ENCODE measurements at places on chromosomes 2 and 18.

DNA sequence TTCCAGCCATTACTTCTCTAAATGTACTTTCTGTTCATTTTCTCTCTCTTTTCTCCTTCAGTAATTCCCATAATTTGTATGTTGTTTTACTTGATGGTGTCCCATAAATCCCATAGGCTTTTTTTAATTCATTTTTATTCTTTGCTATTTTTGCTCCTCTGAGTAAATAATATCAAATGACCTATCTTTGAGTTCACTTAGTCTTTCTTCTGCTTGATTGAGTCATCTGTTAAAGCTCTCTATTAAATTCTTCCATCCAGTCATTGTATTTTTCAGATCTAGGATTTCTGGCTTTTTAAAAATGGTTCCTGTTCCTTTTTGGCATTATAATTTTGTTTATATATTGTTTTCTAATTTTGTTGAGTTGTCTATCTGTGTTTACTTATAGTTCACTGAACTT, 13.5 kb downstream of the SP100 start:
- no peak for DNase-seq

DNA sequence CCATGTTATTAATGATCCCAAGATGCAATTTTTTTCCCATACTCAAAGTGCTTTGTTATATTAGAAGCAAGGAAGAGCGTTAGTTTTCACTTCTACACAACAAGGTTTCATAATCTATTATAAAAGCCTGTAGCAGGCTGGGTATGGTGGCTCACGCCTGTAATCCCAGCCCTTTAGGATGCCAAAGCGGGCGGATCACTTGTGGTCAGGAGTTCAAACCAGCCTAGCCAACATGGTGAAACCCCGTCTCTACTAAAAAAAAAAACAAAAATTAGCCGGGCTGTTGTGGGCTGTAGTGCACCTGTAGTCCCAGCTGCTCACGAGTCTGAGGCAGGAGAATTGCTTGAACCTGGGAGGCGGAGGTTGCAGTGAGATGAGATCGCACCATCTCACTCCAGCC, 19.0 kb upstream of the SERPINB2 start:
- no peak for DNase-seq

GRCh38 chr18:33316146-33316587, 124.4 kb downstream of the CCDC178 start:
- no peak for DNase-seq

- no peak for DNase-seq
These were observed 111.8 kb upstream of the STON1 start for GRCh38 chr2:48417856-48418838.

DNA sequence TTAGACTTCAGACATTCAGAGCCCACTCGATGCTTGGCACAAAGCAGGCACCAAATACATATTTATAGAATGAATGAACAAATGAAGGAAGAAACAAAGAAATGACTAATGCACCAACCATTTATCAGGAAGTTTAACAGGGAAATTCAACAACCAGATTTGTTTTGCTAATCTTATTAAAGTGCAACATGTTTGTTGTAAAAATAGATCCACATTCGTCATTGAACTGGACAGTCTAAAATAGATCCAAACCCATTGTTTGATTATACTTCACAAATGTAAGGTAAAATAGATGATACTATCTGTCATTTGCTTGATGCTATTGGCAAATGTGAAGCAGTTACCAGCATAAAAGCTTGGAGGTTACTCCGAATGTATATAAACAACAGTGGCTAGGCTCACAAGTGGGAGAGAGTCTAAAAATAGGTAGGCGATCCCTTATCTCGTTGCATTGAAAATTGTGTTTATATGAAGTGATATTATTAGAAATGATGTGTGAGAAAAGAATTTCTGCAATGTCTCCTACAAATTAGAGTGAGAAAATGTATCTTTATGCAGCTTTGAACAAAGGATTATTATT, 246.2 kb downstream of the NEDD4L start:
- no peak for DNase-seq

- no peak for DNase-seq
These were observed 151.0 kb upstream of the DAPL1 start for GRCh38 chr2:158644139-158644538.

- no peak for DNase-seq
These were observed 496.7 kb upstream of the MYT1L start for GRCh38 chr2:2827761-2828221.

GRCh38 chr2:135826544-135826943, 10.4 kb downstream of the LCT start:
- no peak for DNase-seq

- DNase-seq = no peak
These were observed 47.7 kb downstream of the HIBCH start for GRCh38 chr2:190271783-190272456.

GRCh38 chr2:239934571-239935171, 90.5 kb downstream of the NDUFA10 start:
- DNase-seq = peak; percentile 73

GRCh38 chr2:233133239-233133638, 73.1 kb downstream of the INPP5D start:
- no peak for DNase-seq

DNA sequence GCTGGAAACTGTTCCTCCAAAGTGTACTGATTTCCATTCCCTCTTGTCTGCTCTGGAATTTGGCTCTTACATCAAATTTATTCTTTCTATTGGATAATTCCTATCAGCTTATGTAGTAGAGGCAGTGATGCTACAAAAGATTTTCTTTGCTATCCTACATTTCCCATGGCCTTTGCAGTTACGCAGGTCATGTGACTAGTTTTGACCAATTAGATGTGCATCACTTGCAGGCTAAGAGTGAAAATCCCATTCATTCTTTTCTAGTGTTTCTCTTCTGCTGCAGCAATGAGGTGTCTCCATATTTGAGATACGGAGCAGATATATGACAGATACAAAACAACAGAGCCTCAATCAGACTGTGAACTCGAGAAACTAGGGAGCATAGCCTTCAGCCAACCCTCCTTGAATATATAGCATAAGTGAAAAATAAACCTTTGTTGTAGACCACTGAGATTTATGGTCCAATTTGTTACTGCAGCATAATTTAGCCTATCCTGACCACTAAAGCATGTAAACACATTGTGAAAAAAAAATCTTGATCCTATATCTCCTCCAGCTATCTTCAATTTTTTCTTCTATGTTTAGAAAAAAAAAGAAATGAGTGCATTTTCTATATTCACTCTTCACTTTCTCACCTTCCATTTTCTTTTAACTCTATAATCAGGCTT, 102.0 kb downstream of the HNMT start:
- no peak for DNase-seq

DNA sequence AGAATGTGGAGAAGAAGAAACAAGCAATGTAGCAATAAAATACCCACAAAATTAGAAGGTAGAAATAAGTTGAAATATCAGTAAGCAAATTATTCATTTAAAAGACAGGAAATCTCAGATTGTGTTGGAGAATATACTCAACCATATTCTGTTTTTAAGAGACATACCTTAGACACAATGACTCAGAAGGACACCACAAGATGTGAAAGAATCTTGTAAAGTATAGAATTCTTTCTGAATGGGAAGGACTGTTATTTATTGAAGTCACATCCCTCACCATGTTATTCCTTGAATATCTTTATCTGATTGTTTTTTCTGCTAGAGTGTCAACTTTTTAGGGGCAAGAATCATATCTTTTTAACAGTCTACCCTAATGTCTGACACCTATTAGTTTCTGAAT, 50.4 kb downstream of the CTAGE1 start:
- no peak for DNase-seq

GRCh38 chr2:240567137-240567871, 980 bp upstream of the RNPEPL1 start:
- peak; percentile 64 for DNase-seq

- no peak for DNase-seq
These were observed 67.9 kb downstream of the PPP4R1 start for GRCh38 chr18:9546468-9546867.

GRCh38 chr18:65057439-65058083, 693.3 kb upstream of the CDH7 start:
- DNase-seq = no peak

DNA sequence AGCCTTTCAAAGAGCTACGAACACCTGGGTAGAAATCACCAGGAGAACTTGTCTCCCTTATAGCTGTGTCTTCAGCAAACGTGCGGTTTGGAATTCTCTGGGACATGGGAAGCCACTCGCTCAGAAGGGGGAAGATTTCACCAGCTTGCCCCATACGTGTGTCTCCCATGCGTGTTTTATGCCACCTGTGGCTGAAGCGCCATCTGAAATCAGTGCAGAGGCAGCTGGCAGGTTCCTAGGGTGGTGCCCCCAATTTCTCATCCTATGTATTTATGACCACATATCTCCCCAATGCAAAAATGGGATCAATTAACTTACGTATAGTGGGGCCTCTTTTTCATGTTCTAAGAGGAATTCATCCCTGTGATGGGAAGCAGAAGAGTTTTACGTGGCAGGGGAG, 81.6 kb downstream of the TPO start:
- no peak for DNase-seq

- DNase-seq = no peak
These were observed 33.7 kb upstream of the IL1R2 start for GRCh38 chr2:101958061-101958460.

DNA sequence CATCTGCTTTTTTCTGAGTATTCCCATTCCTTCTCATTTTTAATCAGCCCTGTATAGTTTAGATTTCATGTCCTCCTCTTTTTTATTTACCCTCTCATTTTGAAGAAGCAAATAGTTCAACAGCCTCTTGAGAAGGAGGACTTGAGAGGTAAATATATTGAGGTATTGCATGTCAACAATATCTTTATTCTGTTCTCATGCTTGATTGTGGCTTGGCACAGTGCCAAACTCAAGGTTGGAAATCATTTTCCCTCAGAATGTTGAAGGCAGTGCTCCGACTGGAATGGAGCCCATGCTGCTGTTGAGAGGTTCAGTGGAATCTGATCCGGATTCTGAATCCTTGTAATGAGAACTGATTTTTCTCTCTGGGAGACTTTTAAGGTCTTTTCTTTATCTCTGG, 31.0 kb upstream of the GALNT3 start:
- no peak for DNase-seq

- no peak for DNase-seq
These were observed 55.5 kb upstream of the EML6 start for GRCh38 chr2:54667726-54668650.

DNA sequence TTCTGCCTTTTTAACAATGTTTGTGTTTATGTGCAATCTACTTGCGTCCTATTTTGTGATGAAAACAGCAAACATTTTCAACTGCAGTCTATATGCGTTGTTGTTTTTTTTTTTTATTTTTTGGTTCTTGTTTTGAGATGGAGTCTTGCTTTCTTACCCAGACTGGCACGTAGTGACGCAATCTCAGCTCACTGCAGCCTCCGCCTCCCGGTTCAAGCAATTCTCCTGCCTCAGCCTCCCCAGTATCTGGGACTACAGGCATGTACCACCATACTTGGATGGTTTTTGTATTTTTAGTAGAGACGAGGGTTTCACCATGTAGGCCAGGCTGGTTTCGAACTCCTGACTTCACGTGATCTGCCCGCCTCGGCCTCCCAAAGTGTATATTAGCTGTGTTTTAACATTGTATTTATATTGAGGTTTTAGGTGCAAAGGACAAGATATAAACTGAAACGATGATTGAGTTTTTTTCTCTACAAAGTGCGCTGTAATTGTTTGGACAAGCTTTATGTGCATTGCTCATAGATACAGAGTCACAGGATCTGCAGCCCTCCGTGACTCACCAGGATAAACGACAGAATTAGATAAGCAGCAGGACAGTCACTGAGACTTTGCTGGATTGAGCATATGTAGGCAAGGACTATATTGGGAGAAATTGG, 17.4 kb downstream of the CDH7 start:
- no peak for DNase-seq

- no peak for DNase-seq
These were observed 175.4 kb upstream of the SIX2 start for GRCh38 chr2:45184606-45185005.

GRCh38 chr18:4385876-4386275, 69.2 kb downstream of the DLGAP1 start:
- DNase-seq = no peak

DNA sequence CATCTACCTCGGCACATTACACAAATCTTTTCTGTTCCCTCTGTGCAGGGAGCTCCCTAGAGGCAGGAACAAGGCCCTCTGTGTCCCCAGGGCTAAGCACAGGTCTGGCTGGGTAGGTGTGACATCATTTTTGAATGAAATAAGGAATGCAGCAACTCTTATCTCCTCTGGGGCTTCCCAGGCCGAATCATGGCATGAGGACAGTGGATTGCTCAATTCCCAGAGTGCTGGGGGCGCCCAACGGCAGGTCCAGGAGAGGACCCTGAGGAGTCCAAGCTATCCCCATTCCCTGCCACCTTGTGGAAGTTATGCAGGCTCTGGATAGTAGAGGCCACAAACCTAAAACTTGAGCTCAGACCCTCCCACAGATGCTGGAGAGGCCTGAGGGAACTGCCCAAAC, 158.0 kb upstream of the RAB6C start:
- no peak for DNase-seq

- no peak for DNase-seq
These were observed 172.8 kb downstream of the ARL4C start for GRCh38 chr2:234324116-234324515.

DNA sequence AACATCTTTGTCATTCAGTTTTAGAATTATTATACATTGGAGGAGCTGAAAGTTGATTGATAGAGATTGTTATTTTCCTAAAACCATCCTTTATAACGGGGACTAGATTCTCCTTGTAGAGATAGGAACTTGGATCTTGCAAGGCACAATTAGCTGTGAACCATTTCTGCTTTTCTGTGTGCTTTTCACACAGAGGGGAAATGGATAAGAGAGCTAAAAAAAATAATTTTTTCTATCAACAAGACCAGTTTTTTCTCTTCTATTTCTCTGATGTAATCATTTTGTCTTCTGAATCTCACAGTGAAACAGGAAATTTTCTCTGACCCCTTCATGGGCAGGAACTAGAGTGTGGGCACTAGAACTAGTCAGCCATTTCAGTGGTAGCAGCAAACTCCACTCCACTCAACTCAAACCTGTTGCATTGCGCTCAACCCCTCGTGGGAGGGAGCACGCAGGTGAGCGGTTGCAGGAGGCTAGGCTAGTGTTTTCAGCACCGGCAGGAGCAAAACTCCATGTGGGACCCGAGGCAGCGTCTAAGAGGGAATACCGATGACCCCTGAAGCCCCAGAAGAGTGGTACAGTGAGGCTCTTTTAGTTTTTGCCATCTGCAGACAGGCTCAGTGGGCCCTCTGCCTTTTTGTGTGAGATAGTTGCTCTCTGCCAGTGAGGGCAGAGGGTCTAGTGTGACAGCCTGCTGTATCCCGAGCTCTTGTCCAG, 24.0 kb upstream of the SLC39A10 start:
- DNase-seq = no peak

DNA sequence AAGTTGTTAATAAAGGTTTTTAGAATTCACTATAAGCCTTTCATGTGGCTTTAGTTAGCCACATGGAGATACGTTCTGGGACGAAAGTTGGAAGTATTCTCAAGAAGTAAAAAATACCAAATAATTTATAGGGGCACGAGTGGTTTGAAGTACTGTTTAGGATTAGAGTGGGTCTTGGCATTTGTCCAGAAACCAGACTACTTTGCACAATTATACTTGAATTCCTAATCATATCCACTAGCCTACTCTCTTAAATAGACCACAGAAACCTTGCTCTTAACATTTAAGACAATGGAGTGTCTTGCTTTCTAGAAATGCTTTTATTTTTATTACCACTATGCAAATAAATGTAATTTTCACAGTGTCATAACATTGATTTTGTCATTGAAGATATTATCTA, 44.6 kb downstream of the UBE2E3 start:
- DNase-seq = no peak

- no peak for DNase-seq
These were observed 737.6 kb downstream of the LRP1B start for GRCh38 chr2:141393214-141393545.
